ENCODE measurements at places on chromosomes 4 and X.
A peak's percentile ranks its signal among the peaks of the same experiment; 100 is the strongest.

DNA sequence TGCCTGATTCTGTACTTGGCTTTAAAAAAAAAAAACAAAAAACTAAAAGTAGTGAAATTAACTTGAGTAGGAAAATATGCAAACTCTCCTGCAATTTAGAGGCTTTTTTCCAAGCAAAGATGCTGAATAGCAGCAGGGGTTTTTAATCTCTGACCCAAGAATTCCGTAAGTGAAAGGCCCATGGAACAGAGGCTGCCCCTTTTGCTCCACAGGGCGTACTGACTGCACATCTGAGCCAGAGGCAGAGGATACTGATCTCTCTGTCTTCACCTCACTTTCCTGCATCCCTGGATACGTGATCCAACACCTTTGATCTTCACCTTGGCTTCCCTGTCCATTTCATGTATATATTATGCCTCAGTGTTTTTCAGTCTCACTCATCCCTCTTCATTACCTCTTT lies 3.9 kb downstream of the FAM149A start:
- no peak for DNase-seq

- DNase-seq, result no peak
Observed at GRCh38 chrX:91122151-91122694, 312.4 kb upstream of the PABPC5 start.

GRCh38 chr4:74161666-74162450 lies 3.9 kb downstream of the MTHFD2L start:
- no peak for DNase-seq

DNA sequence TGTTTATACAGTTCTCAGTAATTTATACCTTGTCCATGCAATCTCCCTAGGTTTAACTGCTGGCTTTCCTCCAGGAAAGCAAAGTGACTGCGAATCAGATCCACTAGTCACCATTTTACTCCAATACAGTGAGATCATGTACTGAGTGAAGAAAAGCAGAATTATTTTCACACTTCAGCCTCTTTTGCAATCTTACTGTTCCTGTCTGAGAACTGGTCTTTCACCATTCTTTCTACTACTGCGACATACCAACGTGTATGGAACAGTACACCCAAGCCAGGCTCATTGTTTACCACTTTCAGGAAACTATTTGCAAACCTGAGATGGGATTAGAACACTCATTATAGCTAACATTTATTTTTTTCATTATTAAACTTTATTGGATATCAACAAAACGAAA lies 8.0 kb upstream of the MSL3 start:
- DNase-seq, result no peak

DNA sequence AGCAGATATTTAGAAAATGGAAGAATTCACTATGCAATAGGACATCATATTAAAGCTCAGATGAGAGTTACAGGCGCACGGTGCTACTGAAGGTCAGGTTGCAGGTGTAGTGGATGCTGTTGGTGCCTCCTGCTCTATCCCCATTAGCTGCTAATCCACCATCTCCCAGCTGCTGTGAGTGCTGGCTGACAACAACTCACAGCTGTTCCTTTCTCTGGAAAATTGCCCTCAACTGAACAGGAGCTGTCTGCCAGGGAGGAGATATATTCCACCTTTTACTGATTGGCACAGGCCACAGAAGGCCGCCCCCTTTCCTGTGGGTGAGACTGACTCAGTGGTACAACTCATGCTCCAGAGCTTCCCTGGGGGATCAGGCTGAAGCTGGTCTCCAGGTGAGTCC lies 48.7 kb downstream of the UCHL1 start:
- DNase-seq, result no peak

DNA sequence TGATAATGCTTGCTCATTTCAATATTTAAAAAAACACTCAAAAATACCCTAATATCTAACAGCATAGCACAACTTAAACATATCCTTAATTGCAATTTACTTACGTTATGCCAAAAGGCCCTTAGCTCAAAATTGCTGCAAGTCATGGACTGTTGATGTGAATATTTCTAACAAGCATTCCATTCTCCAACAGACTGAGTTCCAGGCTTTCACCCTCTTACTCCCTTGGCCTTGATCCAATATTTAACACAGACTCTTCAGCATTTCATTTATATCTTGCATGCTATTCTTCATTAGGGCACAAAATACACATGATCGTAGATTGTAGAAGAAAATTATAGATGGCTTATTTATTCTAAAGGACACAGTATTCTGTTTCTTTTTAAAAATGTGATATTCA lies 96.5 kb downstream of the RNF150 start:
- DNase-seq, result no peak

GRCh38 chrX:52082578-52082977 lies 13.6 kb upstream of the MAGED4B start:
- no peak for DNase-seq

DNA sequence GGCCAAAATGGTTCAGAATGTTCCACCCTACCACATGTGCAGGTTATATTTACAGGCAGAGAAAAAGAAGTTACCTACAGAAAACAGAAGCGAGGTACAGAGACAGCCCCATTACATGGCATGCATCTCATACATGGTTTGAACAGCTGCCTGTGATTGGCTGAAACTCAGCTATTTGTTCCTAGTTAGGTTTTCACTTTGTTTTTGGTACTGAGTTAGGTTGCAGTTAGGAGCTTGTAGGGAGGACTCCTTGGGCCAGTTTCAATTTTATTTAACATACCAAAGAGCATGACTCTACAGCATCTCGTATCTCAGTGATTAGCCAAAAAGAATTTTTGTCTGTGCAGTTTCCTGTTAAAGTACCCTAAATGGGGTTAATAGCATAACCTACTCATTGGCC lies 392.0 kb downstream of the MAPK10 start:
- no peak for DNase-seq

DNA sequence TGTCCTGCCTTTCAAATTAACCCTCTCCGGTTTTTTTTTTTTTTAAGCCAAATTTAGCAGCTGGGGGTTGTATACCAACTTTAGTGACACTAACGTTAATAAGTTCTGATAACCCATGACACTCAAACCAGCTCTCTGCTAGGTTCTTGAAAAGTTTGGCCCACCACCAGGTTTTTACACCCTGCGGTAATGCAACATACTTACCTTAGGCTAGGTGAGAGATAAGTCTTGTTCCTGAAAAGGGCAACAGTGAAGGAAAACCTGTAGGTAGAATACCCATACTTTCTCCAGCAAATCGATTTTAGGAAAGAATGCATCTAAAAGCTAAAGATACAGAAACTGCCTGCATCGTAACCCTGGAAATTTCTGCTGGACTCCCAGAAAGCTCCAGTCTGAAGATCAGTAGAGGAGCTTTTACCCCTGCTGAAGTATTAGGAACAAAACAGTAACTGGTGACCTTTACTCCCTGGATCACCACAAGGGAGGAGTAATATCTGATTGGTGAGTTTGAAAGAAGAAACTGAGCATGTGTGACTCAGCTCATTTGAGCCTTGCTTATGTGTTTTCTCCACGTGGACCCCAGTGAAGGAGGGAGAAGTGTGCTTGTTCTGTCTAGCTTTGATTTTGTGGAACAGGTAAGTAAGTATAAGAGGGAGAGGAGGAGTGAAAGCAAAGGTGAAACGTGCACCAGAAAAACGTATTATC lies 34.4 kb upstream of the COX18 start:
- peak; percentile 32 for DNase-seq

GRCh38 chrX:42505016-42505415 lies 272.9 kb downstream of the PPP1R2C start:
- DNase-seq, result no peak

DNA sequence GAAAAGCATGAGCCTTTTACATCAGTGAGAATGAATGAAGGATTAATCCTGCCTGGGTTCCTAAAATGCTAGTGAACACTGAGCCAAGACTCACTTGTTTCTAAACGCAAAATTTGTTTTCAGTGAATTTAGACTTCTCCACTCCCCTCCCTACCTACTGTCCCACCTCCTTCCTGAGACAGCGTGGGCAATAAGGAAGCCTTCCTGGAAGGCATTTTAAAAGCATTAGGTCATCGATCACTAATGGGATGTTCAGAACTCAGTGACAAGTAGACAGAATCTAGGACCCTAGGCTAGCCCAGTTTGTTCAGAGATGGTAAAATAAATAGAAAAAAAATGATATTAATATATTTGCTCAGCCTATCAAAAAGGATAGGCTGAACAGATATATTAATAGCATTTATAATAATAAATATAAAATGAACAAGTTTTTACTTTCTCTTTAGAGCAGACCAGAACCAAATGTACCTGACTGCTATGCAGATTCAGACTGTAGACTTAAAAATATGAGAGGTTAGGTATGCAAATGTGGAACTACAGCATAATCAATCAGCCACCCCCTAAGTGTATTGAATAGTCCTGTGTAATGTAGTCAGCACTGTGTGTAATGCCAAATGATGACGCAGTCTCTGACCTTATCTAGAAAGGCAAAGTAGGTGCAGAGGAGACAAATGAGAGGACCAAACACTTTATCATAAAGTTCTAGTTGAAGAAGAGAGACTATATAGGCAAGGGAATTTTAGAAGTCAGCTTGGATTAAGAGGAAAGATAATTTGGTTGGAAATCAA lies 331.1 kb downstream of the GPAT3 start:
- DNase-seq, result no peak

GRCh38 chrX:147950352-147950751 lies 30.8 kb upstream of the FMR1NB start:
- DNase-seq, result no peak

GRCh38 chrX:1325515-1326116 lies 11.0 kb upstream of the IL3RA start:
- DNase-seq, result peak; percentile 24

GRCh38 chr4:2217726-2218125 lies 24.2 kb downstream of the HAUS3 start:
- no peak for DNase-seq

DNA sequence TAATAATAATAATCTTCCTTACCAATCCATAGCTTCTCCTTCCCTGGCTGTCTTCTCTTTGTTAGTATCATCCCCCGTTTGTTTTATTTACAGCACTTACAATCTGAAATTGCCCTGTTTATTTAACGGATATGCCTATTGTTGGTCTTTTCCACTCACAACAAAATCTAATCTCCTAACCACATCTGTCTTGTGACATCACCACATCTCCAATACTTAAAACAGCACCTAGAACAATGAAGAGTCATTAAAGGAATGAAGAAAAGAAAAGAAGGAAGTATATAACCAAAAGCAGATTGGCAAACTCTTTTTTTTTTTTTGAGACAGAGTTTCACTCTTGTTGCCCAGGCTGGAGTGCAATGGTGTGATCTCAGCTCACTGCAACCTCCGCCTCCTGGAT lies 38.7 kb upstream of the JADE1 start:
- peak; percentile 43 for DNase-seq

DNA sequence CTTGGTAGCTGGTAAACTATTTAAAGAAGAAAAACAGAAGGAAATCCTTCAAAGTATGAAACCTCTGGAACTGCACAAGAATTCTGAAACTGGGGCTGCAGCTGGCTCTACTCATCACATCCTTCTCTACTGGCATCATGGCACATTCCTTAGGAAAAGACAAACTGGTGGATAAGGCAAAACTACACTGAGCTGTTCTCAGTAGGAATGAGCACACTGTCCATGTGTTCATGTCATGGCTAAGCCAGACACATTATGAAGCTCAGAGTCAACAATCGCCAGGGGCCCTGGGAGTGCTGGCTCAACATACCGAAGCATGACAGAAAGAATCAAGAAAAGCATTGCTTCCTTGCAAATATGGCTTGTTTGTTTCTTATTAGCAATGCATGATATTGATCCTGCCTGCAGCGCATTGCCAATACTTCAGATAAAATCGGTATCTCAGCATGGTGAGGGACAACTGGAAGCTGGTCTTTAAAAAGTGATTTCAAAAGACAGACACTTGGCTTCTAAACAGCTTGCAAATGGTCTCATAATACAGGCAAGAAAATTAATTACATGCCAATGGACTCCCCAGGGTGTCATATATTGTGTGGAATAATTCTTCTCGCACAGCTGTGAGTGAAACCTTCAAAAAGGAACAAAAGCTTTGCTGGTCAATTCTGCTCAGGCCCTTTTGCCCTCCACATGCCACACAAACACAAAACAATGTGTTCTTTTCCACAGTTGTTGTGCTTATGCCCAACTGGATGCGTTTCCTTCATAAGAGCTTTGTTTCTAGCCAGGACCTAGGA lies 300.2 kb upstream of the VCX start:
- no peak for DNase-seq

GRCh38 chr4:47784222-47784621 lies 53.6 kb downstream of the CORIN start:
- no peak for DNase-seq

DNA sequence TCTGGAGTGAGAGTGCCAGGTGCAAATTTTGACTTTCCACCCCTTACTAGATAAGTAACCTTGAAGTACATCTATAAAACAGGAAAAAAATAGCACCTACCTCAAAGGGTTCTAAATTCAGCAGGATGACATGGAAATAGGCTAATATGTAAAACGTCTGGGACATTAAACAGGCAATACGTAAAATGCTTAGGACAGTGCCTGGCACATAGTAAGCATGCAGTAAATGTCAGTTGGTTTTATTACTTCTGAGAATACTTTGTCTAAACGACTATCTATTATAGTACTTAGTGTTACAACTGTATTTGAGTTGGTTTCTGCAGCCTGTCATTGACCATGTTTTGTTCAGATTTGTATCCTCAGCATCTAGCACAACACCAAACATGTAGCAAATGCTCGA lies 70.8 kb downstream of the ARX start:
- DNase-seq, result no peak

- DNase-seq, result no peak
Observed at GRCh38 chr4:100098681-100099080, 91.6 kb downstream of the DDIT4L start.

All from hematopoietic multipotent progenitor cell treated with erythropoietin and hydrocortisone succinate and interleukin-3 and kit ligand, for 8 days (in vitro differentiated cells).